ENCODE measurements at places on chromosomes 3 and 15.

GRCh38 chr3:155326901-155327300 is 33.4 kb upstream of the STRIT1 start:
- no peak for DNase-seq

DNA sequence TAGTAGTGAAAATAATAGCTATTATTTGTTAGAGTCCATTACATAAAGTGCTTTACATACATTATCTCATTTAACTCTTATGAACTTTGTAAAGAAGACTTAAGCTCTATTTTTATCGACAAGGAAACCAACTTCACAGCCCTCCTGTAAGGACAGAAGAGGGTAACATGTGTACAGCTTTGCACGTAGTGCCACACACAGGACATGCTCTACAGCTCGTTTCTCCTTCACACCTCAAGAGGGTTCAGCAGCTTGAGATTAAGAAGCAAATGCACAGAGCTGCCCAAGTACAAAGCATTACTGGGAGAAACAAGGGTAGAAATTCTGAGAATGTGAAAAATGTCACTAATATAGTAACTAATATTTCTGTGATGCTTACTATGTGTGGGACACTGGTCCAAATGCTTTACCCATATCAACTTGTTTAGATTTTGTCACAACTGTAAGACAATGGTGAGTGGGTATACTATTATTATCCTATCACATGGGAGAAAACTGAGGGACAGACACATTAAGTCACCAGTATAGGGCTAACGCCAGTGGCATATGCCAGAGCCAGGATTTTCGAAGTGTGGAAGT is 327.8 kb downstream of the CTNNB1 start:
- DNase-seq = no peak

DNA sequence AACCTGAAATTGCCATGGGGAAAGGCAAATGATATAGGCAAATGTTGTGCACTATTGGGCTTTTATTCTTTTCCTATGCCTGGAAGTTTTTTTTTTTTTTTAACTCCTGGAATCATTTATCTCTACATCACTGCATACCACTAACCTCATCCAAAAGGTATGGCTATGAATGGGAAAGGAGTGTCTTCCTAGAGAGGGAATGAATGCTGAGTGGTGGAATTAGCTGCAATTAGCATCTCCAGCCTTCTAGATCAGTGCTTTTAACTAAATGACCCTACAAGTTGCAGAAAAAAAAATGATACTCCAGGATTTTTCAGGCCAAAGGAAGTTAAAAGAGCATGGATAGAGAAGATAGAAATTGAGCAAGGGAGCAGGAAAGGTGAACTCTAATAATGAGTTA is 429.8 kb upstream of the PDZRN3 start:
- peak; percentile 62 for DNase-seq

GRCh38 chr15:93341164-93341563 is 252.2 kb upstream of the RGMA start:
- DNase-seq = no peak

DNA sequence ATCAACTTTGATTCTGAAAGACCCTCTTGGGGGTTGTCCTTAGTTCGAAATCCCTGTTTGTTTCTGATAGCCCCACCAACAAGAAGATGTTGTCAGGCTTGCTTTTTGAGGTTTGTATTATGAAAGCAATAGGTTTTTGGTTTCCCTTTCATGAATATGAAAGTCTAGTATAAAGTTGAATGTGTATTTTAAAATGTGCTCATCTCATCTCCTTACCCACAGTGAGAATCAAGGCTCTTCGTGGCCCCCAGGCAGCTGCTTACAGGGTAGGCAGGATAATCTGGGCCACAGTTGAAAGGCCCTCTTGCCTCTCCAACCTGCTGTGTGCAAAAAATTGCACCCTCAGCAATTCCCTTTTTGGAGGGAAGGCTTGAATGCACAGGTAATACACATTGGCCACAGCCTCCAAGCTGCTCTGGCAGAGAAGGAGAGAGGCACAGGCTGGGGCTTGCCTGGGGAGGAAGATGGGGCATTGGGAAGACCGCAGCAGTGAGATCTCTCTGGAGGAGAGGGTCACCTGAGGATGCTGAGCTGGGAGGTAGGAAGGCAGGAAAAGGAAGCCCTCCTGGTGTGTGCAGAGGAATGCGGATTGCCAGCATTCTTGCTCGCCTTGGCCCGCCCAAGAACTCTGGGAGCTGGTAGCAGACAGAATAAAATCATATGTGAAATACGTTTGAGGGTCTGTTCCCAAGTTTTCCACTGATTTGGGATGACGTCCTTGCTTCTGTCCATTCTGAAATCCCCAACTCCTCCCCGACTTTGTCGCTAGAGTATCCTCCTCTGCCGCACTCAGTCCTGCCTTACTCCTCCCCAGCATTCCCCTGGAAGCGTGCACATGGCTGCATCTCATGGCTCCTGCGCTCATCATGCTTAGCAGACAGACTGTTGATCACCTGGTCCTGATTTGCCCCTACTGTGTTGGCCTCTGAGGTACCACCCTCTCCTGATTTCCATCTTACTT is 196.4 kb downstream of the RPLP1 start:
- peak; percentile 82 for DNase-seq

DNA sequence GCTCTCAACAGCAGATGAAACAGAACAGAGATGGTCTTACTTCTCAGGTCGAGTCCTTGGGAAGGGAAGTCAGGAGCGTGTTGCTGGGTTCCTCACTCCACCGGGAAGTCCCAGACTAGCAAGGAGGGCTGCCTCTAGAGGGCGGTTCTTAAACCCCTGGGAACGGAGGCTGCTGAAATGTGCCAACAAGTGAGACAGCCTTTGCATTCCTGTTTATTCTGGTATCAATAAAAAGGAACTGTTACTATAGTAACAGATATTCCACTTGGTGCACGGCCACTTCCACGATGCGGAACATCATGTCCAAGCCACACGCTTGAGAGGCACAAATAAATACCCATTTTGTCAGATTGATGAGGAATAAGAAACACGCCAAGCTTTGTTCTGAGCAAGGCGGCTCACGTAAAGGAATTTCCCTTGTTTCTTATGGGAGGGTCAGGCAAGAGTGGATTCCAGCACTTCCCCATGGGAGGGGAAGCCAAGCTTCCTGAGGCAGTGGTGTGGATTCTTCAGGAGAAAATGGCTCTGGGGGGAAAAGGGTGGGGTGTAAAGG is at the start of gene FAM107A:
Gene FAM107A (minus strand): TSS at position 123 of the 553 bp plus-strand sequence. CDS start 7,531 bp downstream, outside the sequence.
- DNase-seq = peak; percentile 70

GRCh38 chr3:162842549-162843216 is 1346.1 kb downstream of the OTOL1 start:
- no peak for DNase-seq

- DNase-seq = no peak
Observed at GRCh38 chr3:194431554-194431953, 32.5 kb upstream of the GP5 start.

GRCh38 chr15:66743204-66743603 is 41.2 kb downstream of the SMAD6 start:
- DNase-seq = no peak

- DNase-seq = peak; percentile 90
Observed at GRCh38 chr3:72728958-72729467, 119.2 kb downstream of the SHQ1 start.

- DNase-seq = no peak
Observed at GRCh38 chr15:40114218-40114617, 5.5 kb upstream of the BMF start.

- DNase-seq = peak; percentile 50
Observed at GRCh38 chr15:78929536-78930264, 15.1 kb downstream of the CTSH start.

- DNase-seq = no peak
Observed at GRCh38 chr15:94400526-94401298, 169.4 kb downstream of the MCTP2 start.

DNA sequence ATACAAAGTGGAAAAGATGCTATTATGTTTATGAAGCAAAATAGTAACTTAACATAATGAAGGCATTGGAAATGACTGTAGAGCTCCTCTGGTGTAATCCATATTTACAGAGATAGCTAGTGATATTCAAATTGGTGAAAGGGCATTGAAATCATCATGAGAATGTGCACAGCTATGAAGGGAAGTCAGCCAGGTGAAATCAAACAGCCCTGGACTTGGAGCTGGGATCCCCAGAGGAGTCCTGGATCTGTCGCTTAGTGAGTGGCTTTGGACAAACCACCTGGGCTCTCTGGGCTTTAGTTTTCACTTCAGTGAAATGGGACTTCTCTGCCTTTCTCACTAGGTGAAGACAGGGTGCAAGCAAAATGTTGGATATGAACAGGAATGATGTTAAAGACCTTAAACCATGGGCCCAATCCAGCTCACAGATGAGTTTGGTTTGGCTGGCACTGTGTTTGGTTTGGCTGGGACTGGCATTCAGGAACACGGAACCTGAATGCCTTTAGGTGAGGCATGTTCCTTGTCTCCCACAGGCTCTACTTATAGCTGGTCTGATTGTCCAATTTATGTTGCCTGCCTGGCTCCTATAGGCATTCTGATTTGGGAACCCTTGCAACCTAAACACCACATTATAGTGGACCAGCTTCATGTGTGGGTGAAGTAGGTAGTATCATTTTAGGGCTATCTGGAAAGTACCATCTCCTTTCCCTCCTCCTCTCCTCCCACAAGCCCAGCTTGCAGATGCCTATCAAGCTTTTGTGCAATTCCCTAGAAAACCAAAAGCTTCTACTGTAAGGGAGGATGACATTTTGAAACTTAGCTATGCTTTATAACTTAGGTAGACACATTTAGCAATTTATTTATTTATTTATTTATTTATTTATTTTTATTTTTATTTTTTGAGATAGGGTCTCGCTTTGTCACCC is 110.6 kb upstream of the TNFAIP8L3 start:
- DNase-seq = no peak

DNA sequence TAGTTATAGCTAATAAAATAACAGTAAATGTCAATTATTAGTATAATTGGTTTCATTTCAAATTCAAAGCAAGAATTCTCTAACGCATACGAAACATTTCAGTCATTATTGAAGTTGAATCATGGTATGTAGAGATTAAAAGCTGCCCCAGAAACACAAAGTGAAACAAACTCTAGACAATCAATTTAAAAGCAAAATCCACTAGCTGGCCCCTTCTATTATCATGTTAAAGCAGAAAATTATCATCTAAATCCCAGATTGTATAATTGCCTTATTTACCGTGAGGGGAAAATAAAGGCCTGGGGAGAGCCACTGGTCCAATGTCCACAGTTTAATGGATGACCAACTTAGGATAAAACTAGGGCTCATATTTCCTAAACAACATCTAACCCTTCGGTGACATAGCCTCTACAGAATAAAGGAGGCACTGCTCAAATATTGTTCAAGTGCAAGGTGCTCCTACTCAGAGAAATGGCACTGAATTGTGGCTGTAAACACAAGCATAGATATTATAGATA is 110.9 kb upstream of the THRB start:
- no peak for DNase-seq

GRCh38 chr3:132606085-132606484 is 9.0 kb downstream of the ACKR4 start:
- DNase-seq = no peak

DNA sequence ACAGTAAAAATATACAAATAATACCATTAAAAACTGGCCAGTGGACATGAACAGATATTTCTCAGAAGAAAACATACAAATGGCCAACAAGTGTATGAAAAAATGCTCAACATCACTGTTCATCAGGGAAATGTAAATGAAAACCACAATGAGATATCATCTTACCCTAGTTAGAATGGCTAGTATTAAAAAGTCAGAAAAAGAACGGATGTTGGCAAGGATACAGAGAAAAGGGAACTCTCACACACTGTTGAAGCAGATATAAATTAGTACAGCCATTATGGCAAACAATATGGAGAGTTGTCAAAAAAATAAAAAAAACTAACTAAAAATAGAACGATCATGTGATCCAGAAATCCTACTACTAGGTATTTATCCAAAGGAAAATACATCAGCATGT is 222.7 kb upstream of the NAALADL2 start:
- DNase-seq = no peak

- peak; percentile 84 for DNase-seq
Observed at GRCh38 chr15:48040166-48040817, 80.5 kb upstream of the SLC24A5 start.

DNA sequence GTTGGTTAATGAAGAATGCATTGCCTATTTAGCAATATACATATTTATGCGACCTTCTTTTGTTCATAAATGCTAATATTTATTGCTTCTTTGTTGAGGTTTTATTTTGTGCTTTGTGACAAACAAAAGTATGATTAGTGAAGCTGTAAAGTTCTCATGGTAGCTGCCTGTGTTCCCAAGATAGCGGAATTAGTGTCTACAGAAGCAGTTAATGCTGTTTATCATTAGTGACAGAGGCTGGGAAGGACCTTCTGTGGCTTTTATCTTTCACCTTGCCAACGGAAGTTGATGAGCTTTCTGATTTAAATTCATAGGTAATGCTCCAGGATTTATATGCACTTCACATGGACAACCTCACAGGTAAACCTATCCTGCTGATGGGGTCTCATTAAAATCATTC is 418.3 kb downstream of the CADM2 start:
- no peak for DNase-seq
